ENCODE measurements at places on chromosomes 12 and 14. TPM values are rescaled to one million over a fixed set of nuclear protein-coding genes. Genes with fewer than 3 reads are reported as not detected.
A peak's percentile ranks its signal among the peaks of the same experiment; 100 is the strongest.

- H3K4me3 ChIP-seq: no peak overlapping the region
- no peaks in the 10 kb centered on the region for H3K4me1 ChIP-seq
- H3K27me3 ChIP-seq: no peaks in the 10 kb centered on the region
- no peaks in the 10 kb centered on the region for H3K36me3 ChIP-seq
- no peak overlapping the region for H3K27ac ChIP-seq
Measured at GRCh38 chr14:39145266-39145966, 24.7 kb downstream of the TRAPPC6B start.

DNA sequence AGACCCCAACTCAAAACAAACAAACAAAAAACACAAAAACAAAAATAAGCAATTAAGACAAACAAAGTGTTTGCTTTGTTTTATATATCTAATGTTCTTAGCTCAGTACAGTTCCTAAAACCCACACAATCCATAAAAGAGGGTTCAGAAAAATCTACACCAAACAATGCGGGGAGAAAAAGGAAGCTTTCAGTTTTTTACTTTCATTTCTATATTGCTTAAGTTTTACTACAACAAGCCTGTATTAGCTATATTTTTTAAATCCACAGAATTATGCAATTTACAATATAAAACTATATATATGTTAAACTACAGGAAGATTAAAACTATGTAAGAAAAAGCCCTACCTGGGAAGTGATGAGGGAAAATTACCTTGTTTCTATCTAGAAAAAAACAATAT, 41.4 kb downstream of the CLIP1 start:
- H3K27me3 ChIP-seq: no peaks in the 10 kb centered on the region
- H3K27ac ChIP-seq: peak overlapping the region; percentile 72
- H3K4me1 ChIP-seq: peaks cover 7% of the 10 kb centered on the region

ARHGDIB gene
- total RNA-seq: 175 TPM

RHOF gene
- 14.7 TPM for total RNA-seq

DNA sequence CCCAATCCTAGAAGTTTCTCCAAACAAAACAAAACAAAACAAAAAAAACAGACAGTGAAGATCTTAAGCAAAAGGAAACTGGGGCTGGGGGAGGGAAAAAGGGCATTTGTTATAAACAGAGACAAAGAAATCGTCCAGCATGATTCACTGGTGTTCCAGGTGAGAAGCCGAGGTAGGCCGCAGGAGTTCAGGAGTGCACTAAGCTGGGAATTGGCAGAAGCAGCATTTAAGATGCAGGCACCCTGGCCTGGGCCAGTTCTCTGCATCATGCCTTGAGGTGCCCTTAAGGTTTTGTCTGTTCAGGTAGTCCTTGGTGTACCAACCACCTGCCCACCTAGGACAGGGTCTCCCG, 11.2 kb downstream of the TBX3 start:
- no peak for DNase-seq
- H3K4me3 ChIP-seq: peak overlapping the region; percentile 37
- no peaks in the 10 kb centered on the region for H3K36me3 ChIP-seq
- no peaks in the 10 kb centered on the region for H3K4me1 ChIP-seq
- H3K27me3 ChIP-seq: no peaks in the 10 kb centered on the region

RPL10L gene
- total RNA-seq: not detected

KRT6B gene
- total RNA-seq: not detected

DUSP6 gene
- 103 TPM for total RNA-seq

GRCh38 chr12:96698965-96699364, 208.1 kb upstream of the NEDD1 start:
- no peaks in the 10 kb centered on the region for H3K36me3 ChIP-seq
- H3K4me3 ChIP-seq: no peak overlapping the region
- no peaks in the 10 kb centered on the region for H3K27me3 ChIP-seq
- DNase-seq: no peak

GRCh38 chr12:130199581-130200390, 37.5 kb downstream of the FZD10 start:
- DNase-seq: no peak
- H3K27ac ChIP-seq: no peak overlapping the region
- no peak overlapping the region for H3K4me3 ChIP-seq
- H3K36me3 ChIP-seq: no peaks in the 10 kb centered on the region
- no peaks in the 10 kb centered on the region for H3K27me3 ChIP-seq

GRCh38 chr12:110067531-110067930, 19.2 kb upstream of the C12orf76 start:
- no peaks in the 10 kb centered on the region for H3K27me3 ChIP-seq

DNA sequence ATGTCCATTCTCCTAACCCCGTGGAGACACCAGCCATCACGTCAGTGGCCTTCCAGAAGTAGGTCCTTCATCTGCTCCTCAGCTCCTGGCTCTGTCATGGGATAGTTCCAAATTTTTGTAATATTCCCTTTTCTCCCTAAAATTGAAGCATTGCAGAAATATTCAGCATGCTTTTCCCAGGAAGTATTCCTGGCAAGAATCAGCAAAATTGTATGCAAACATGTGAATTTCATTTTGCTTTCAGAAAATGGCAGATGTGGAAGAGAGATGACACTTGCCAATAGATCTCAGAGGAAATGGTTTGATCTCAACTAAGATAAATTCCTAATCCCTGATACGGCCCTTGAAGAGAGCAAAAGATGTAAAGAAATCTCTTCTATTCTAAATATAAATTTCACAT, 298.9 kb downstream of the ITPR2 start:
- no peaks in the 10 kb centered on the region for H3K27me3 ChIP-seq
- no peaks in the 10 kb centered on the region for H3K36me3 ChIP-seq
- H3K27ac ChIP-seq: no peak overlapping the region
- no peak for DNase-seq

DNA sequence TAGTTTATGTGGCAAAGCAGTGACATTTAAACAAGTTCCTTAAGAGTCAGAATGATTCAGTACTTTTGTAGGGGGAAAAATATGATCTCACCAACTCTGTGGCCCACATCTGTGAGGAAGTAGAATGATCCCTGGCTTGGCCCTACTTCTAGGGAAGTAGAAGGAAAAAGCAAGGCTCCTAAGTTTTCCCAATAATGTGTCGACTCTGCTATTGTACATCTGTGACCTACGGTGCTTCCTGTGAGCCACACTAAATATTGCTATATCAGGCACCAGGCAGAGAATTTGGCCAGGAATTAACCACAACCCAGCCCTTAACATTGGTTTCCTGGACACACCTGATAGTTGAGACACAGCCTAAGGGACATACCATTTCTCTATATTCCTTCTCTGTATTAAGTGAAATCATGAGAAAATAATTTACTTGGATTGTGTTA, 9.3 kb upstream of the NID2 start:
- DNase-seq: no peak
- no peaks in the 10 kb centered on the region for H3K4me1 ChIP-seq
- H3K27me3 ChIP-seq: no peaks in the 10 kb centered on the region
- H3K27ac ChIP-seq: no peak overlapping the region

- no peaks in the 10 kb centered on the region for H3K36me3 ChIP-seq
- no peak for DNase-seq
- no peak overlapping the region for H3K4me3 ChIP-seq
- no peaks in the 10 kb centered on the region for H3K27me3 ChIP-seq
- no peaks in the 10 kb centered on the region for H3K4me1 ChIP-seq
- H3K27ac ChIP-seq: no peak overlapping the region
Measured at GRCh38 chr12:121866331-121866730, 7.7 kb upstream of the HPD start.

CCDC196 gene
- not detected for total RNA-seq

- H3K4me3 ChIP-seq: no peak overlapping the region
- no peak overlapping the region for H3K27ac ChIP-seq
- DNase-seq: no peak
- H3K36me3 ChIP-seq: no peaks in the 10 kb centered on the region
Measured at GRCh38 chr12:89244536-89244935, 107.8 kb downstream of the DUSP6 start.

DNA sequence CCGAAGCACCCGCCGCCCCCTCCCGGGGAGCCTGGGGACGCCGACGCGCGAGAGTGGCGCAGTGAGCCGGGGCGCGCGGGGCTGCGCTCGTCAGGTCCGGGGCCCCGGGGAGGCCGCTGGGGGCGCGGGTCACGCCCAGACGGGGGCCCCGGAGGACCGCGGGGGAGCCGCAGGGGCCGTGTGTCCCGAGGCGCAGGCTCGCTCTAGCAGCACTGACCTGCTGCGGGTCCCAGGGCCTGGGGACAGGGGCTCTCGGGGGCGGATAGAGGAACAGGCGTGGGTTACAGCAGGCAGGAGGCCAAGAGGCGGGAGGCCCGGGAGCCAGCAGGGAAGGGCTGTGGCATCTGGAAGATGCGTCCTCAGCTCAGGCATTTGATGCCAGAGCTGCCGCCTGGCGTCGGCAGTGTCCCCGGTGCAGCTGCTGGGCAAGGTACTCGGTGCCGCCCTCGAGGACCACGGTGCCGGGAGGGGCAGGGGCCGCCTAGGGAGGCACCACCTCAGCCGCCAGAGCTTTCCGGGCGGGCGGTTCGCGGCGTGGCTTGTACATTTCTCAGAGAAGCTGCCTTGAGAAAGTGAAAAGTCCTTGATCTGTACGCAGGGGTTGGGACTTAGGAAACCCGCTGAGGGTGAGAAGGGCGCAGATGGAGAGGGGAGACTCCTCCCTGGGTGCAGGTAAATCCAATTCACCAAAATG, 1.2 kb downstream of the WNT5B start:
- peaks cover 2% of the 10 kb centered on the region for H3K4me1 ChIP-seq
- no peaks in the 10 kb centered on the region for H3K36me3 ChIP-seq

DNA sequence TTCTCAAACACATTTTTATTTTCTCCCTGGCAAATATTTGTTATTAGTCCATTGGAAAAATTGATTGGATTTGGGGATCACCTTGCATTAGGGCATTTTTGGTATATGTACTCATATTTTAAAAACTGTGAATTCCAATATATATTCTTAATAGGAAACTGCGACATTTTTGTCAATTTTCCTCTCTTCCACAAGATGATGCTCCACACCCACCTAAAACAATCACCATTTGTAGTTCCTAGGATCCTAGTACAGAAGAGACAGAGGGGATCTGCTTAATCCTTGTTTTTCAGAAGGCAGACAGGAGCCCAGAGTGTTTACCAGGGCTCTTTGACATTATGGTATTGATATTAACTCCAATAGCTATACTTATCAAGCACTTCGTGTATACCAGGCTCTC, 22.8 kb upstream of the OASL start:
- no peaks in the 10 kb centered on the region for H3K27me3 ChIP-seq
- no peak overlapping the region for H3K4me3 ChIP-seq
- DNase-seq: no peak
- H3K4me1 ChIP-seq: no peaks in the 10 kb centered on the region
- no peak overlapping the region for H3K27ac ChIP-seq
- H3K36me3 ChIP-seq: no peaks in the 10 kb centered on the region

DNA sequence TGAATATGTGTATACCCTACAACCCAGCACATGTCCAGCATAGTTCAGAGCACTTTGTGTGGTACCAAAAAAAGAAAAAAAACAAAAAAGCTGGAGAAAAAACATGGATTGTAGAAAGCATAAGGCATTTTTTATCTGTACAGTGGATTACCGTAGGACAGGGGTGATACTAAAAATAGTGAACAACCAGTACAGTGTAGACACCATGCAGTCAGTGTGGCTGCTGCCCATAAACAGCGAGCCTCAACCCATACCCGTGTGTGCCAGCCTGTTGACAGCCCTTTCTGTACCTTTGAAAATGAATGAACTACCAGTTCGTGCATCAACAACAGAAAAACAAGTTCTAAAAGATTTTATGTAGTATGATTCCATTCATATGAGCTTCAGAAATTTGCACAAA, 25.1 kb downstream of the RASSF8 start:
- H3K36me3 ChIP-seq: no peaks in the 10 kb centered on the region
- no peak for DNase-seq
- peaks cover 17% of the 10 kb centered on the region for H3K4me1 ChIP-seq
- peak overlapping the region; percentile 80 for H3K27ac ChIP-seq

DNA sequence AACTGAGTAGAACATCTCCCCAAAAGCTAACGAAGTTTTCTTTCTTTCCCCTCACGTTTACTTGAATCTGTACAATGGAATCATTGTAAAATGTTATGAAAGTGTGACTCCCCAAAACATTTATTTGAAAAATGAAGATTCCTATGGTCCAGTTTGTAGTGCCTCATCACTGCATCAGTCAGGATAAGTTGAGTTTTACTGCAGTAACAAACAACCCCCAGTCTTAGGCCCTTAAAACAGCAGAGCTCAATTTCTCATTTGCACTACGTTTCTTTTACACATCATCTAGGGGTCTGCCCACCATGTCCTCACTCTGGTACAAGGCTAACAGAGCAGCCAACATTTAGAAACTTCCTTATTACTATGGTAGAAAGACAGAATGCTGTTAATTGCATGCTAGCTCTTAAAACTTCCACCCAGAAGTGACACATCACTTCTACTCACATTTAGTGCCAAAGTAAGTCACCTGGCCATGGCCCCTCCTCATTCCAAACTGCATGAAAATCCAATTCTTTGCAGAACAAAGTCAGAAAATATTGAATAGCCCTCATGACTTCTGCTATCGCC, 546.4 kb downstream of the MED13L start:
- H3K4me3 ChIP-seq: no peak overlapping the region
- no peak overlapping the region for H3K27ac ChIP-seq
- H3K27me3 ChIP-seq: no peaks in the 10 kb centered on the region
- H3K36me3 ChIP-seq: no peaks in the 10 kb centered on the region
- no peak for DNase-seq
- no peaks in the 10 kb centered on the region for H3K4me1 ChIP-seq

DNA sequence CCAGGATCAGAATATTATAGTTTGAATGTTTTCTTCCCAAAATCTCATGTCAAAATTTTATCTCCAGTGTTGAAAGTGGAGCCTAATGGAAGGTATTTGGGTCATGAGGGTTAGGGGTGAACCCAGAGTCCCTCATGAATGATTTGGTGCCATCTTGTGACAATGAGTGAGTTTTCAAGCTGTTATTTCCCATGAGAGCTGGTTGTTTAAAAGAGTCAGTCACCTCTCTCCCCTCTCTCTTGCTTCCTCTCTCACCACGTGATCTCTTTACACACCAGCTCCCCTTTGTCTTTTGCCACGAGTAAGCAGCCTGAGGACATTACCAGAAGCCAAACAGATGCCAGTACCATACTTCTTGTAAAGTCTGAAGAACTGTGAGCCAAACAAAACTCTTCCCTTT, 561.6 kb downstream of the RERGL start:
- H3K36me3 ChIP-seq: no peaks in the 10 kb centered on the region
- DNase-seq: no peak
- no peaks in the 10 kb centered on the region for H3K4me1 ChIP-seq
- no peak overlapping the region for H3K27ac ChIP-seq
- H3K4me3 ChIP-seq: no peak overlapping the region
- no peaks in the 10 kb centered on the region for H3K27me3 ChIP-seq

GRCh38 chr14:97275276-97275675, 478.1 kb downstream of the VRK1 start:
- no peak overlapping the region for H3K4me3 ChIP-seq
- no peaks in the 10 kb centered on the region for H3K36me3 ChIP-seq
- H3K27ac ChIP-seq: no peak overlapping the region
- no peaks in the 10 kb centered on the region for H3K27me3 ChIP-seq

STAC3 gene
- total RNA-seq: 2.8 TPM

- no peak overlapping the region for H3K27ac ChIP-seq
- H3K4me3 ChIP-seq: no peak overlapping the region
- DNase-seq: no peak
Measured at GRCh38 chr12:79858518-79858917, 76.4 kb downstream of the PPP1R12A start.

NEUROD4 gene
- total RNA-seq: not detected

Data from uterus (tissue), 4 donors.